NT2/D1 (cell line): ENCODE measurements at places on chromosomes 6 and 20.

GRCh38 chr6:27505209-27506027 is 32.5 kb upstream of the ZNF184 start:
- DNase-seq, result peak; percentile 68

DNA sequence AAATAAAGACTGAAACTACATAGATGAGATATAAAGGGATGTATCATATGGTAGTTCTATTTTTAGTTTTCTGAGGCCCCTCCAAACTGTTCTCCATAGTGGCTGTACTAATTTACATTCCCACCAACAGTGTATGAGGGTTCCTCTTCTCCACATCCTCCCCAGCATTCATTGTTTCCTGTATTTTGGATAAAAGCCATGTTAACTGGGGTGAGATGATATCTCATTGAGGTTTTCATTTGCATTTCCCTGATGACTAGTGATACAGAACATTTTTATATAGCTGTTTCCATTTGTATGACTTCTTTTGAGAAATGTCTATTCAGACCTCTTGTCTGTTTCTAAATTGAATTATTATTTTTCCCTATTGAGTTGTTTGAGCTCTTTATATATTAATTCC is 229.3 kb downstream of the RFPL4B start:
- no peak for DNase-seq

DNA sequence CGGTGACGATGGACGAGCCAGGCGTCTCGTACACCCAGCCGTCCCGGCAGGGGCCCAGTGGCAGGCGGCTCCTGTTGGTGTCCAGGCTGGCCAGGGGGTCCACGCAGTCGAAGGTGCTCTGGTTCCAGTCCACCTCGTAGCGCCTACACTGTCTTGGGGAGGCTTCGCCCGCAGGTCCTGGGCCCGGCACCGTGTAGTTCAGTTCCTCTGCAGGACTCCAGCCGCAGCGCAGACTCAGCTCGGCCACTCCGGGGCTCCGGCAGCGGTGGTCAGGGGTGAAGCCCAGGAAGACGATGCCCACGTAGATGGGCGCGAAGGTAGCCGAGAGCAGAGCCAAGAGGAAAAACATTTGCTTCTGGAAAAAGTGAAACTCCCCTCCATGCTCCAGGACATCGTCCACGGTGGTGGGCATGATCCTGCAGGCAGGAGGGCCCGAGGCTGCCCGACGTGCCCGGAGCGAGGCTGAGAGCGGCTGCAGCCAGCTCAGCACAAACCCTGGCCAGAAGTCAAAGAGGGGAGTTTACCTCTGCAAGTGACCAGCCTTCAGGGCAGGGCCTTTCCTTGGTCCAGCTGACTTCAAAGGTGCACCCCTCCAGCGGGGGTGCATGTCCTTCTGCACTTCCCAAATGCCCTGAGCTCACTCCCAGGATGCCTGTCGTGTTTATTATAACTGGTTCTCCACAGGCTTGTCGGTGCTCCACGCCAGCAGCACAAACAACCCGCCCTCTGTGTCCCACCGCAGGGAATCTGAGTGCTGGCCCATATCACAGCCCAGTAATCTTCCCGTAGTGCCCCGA is at the start of gene SLC22A2:
Gene SLC22A2, minus strand, starts transcription at position 476 of the 797 bp plus-strand sequence. Its CDS starts 64 bp downstream, at position 412.
- no peak for DNase-seq

DNA sequence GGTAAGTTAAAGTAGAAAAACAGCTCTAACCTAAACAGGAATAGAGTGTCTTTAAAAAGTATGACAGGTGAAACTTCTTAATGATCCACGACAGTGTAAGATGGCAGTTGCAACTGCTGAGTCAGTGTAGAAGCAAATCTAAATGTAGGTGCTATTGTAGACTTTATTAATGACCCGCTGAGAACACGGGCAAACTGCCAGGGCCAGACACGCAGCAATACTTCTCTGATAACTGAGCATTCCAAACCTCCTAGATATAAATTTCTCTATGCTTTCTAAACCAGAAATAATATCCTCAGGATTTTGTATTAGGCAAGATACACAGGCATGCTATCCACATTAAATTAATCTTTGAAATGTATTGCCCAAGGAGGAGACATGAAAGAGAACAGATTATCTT is 1076.4 kb downstream of the HACE1 start:
- DNase-seq, result no peak

- DNase-seq, result no peak
Measured at GRCh38 chr6:37840940-37841300, 21.4 kb downstream of the ZFAND3 start.

- DNase-seq, result no peak
Measured at GRCh38 chr6:87738000-87738399, 36.0 kb upstream of the AKIRIN2 start.

- no peak for DNase-seq
Measured at GRCh38 chr20:50359607-50360217, 150.5 kb upstream of the PTPN1 start.

GRCh38 chr6:45922728-45923351 is 92.8 kb downstream of the CLIC5 start:
- DNase-seq, result no peak

DNA sequence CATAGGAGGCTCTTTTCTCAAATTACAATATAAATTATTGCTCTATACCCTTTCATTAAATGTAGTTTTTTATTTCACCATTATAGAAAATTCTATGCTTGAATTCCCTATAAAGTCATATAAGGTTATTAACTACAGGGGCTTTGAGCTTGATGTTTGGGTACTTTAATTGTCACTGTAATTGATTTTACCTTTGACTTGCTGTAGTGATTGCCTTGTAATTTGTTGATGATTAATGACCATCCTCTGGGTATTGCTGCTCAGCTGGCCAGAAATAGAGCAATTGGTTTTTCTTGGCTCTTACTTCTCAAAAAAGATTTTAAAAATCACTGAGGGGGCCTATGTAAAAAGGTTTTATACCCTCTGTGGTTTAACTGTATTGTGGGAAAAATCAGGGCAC is 1186.0 kb downstream of the KHDRBS2 start:
- DNase-seq, result no peak

DNA sequence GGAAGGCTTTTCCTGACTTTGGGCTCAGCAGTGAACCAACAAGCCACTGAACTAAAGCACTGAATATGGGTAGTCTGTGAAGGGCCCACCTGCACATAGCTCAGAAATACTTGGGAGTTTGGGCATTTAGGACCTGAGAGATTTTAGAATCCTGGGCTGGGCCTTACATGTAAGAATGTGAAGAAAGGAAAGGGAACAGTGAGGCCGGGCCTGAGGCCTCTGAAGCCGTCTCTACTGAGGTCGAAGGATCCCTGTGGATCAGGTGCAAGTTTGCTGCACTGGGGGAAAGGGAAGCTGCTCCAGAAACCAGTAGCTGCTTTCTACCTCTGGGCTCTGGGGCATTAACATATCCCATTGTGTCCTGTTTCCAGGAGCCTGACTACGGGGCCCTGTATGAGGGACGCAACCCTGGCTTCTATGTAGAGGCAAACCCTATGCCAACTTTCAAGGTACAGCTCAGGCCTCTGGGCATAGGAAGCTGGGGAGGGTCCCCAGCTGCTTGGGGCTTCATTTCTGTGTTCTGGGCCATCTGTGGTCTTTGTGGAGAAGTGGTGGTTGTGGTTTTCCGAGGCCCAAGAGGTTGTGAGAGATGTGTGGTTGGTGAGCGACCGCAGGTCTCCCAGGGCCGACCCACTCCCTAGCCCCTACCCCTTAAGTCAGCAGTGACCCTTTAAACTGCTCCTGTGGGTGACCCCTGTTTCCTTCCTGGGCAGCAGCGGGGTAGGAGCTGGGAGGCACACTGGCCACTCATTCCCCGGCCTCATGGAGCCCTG is 30.3 kb downstream of the PLCG1 start:
- DNase-seq, result no peak

DNA sequence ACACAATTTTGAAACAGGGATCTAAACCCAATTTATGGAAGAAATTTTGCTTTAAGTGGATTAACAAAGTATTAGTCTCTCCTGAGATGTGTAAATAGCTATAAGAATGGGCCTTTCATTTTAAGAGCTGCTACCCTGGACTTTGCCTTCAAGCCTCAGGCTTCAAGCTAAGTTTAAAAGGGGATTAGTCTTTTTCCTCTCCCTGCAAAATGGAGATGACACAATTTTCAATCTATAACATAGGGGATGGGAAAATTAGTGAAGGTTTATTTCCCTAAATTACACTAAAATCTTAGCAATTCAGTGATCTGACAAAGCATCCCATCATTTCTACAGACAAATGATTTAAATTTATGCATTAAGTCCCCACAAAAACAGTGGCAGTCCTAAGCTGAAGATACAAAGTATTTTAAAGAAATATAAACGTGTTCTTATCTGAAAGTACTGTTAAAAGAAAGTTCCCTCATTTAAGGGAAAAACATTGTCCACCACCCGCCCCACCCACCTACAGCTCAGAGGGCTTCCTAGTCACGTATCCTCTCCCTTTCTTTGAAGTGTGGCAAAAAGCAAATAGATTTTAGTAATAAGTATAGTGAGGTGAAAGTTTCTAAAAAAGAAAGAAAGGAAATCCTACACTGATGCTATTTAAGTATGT is 14.5 kb downstream of the ARHGAP18 start:
- DNase-seq, result no peak

GRCh38 chr6:13261464-13261994 is 66.8 kb downstream of the TBC1D7 start:
- no peak for DNase-seq

DNA sequence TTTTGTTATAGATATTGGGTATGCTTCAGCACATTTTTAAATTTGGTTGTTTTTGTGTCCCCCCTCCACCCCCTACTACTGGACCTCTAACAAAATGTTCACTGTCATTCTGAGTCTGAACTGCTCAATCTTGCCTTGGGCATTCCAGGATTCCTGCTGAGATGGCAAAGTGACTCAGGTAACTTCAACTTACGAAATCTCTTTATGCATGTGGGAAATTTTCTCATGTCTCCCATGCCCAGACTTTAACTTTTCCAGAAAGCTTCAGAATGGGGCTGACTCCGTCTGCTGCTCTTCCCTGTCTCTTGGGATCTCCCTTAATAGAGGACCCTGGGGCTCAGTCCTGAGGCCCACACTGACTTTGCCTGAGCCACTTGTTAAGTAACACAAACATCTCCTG is 14.0 kb downstream of the CYP39A1 start:
- no peak for DNase-seq

GRCh38 chr20:61933951-61934715 is 131.5 kb downstream of the TAF4 start:
- DNase-seq, result no peak

- no peak for DNase-seq
Measured at GRCh38 chr6:169269180-169270076, 15.8 kb upstream of the THBS2 start.

- DNase-seq, result no peak
Measured at GRCh38 chr6:41608443-41609151, 29.7 kb upstream of the MDFI start.

DNA sequence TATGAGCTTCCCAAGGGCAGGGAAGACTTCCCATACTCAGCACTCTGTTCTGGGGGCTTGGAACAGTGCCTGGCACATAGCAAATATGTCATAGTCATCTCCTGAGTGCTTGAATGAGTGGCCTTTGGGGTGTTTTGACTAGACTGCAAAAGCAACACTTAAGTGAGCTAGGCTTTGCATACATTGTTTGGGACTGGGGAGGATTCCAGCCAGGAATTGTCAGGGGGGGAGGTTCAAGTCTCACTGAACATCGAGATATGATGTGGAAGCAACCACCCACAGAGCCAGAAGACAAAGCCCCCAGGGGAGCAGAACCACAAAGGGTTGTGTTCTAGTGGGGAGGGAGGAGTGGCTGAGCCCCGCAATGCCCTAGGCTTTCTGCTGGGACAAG is 98.4 kb downstream of the SYCP2 start:
- DNase-seq, result no peak

DNA sequence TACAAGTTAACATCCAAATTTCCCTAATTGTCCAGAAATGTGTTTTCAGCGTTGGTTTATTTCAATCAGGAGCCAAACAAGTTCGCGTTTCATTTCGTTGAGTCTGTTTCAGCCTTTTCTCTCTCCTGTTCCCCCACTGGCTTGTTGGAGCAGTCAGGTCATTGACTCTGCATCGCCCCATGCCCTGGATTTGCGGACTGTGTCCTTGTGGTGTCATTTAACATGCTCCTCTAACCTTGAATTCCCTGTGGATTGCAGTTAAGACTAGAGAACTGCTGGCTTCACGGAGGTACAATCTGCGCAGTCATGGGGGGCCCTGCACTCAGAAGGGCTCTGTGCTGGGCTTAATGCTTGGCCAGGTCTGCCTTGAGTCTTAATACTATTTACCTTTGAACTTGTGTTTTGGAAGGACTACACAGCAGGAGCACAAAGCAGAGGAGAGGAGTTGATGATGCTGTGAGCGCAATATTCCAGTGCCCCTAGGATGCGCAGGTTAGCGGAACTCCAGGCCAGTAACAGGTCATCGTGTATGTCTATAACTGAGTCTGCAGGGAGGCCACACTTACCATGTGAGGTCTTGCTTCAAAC is 5.5 kb upstream of the TBC1D32 start:
- DNase-seq, result no peak

GRCh38 chr20:41268917-41269652 is 48.4 kb downstream of the ZHX3 start:
- DNase-seq, result no peak

GRCh38 chr6:11636121-11636520 is 98.6 kb downstream of the TMEM170B start:
- DNase-seq, result no peak

DNA sequence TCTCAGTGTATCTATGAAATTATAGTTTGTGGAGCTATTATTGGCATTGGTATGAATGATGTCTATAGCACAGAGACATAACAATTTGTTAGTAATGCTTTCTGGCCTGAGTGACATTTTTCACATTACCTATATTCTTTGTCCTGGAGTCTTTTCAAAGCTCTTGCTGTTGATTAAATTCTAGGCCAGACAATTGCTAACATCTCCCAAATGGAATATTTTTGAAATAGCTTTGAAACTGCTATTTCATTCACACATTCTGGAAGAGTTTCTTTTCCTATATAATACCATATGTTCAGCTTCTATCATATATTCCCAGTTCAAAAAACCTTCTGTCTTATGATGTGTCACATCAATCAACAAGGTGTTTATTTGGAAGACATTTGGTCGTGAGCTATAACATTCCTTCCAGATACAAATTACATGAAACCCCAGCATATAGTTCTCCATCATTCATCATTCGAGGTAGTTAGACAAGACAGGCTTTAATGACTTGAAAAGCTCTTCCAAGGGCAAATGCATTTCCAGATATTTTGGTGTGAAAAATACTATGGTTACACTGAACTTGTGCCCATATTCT is 452.8 kb downstream of the KHDRBS2 start:
- no peak for DNase-seq

DNA sequence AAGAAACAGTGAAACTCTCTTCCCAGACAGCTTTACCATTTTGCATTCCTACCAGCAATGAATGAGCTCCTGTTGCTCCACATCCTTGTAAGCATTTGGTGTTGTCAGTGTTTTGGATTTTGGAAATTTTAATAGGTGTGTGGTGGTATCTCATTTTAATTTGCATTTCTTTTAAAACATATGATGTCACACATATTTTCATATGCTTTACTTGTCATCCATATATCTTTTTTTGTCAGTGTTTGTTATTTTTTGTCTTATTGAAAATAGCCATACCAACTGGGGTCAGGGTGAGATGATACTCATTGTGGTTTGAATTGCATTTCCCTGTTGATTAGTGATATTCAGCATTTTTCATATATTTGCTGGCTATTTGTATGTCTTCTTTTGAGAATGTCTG is 119.5 kb upstream of the FOXA2 start:
- DNase-seq, result no peak
